ENCODE measurements at places on chromosomes 6 and 20.

- no peak for DNase-seq
Measured at GRCh38 chr6:16600701-16601100, 160.6 kb downstream of the ATXN1 start.

- DNase-seq, result peak; percentile 10
Measured at GRCh38 chr20:58852543-58853271, at the start of gene GNAS. GNAS (plus strand) TSS chr20:58852716.

DNA sequence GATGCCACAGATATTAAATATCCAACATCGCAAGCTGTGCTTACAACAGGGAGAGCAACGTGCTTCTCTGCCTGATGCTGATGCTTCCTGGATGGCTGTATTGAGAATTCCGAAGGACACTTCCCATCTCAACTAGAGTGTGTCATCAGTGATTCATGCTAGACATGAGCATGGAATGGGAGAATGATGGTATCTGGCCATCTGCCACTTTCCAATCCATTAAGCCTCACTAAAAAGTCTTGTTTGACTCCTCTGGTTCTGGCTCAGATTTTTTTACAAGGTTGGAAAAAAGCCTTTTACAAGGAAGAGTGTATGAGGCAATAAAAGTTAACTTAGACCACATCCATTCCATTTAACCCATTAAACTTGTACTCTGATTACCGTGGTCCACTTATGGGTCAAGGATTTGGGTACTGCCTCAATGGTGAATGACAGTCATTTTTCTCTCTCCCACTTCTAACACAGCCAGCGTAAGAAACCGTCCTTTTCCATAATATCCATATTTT is 265.3 kb downstream of the UST start:
- peak; percentile 89 for DNase-seq

GRCh38 chr6:147238164-147238563 is 33.9 kb downstream of the STXBP5 start:
- no peak for DNase-seq

- no peak for DNase-seq
Measured at GRCh38 chr20:38609815-38610214, 8.2 kb downstream of the ARHGAP40 start.

- DNase-seq, result no peak
Measured at GRCh38 chr6:101824551-101825345, 431.2 kb downstream of the GRIK2 start.

GRCh38 chr6:44067173-44068139 is 59.8 kb downstream of the MRPL14 start:
- no peak for DNase-seq

DNA sequence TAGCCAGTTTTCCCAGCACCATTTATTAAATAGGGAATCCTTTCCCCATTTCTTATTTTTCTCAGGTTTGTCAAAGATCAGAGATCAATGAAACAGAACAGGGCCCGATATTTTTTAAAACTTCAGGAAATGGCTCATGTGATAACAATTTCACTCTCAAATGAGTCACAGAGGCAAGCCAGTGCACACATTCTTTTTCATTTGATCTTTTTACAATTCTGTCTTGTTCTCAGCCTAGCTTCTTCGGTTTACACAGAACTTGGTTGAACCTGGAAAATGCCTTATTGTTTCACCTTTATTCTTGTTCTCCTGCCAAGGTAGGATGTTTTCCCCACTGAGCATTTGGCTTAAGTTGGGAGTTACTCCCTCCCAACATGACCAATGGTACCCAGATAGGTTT is 258.9 kb downstream of the COL12A1 start:
- peak; percentile 11 for DNase-seq

- no peak for DNase-seq
Measured at GRCh38 chr6:145480024-145480423, 255.3 kb downstream of the EPM2A start.

- DNase-seq, result no peak
Measured at GRCh38 chr20:35436177-35436573, 1.9 kb downstream of the GDF5 start.

DNA sequence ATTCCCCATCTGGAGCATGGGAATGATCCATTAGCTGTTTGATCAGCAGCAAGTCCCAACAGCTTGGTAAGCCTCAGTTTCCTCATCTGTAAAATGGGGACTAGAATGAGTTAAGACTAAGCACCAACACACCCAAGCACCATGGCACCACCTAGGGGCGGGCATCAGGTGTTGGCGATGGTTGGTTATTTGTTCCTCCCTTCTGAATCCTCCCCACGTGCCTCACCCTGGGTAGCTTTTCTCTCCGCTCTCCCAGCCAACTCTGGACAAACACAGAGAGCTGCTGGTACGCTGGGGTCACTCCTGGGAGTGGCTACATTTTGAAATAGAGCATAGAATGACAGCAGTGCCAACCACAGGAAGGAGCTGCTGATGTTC is 13.3 kb upstream of the ITPR3 start:
- DNase-seq, result no peak

DNA sequence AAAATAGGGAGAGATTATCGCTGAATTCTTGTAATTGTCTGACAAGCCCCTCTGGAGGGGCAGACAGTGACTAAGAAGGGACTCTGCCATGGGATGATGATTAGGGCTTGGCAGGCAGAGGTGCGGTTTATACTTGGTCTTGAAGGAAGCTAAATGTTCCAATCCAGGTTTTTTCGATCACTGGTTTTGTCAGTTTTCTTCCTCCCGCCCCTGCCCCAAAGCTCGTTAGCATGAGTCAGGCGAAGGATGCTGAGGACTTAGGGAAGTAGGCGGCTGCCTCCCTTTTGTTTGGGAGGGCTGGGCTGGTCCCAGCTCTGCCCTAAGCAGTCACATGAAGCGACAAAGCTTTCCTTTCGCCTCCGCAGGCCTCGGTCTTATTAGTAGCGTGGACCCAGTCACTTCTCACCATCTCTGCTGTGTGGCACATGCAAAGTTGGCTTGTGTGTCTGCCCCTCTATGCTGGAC is 314.2 kb downstream of the CDC5L start:
- no peak for DNase-seq

- DNase-seq, result no peak
Measured at GRCh38 chr6:24766680-24767462, 7.9 kb upstream of the GMNN start.

DNA sequence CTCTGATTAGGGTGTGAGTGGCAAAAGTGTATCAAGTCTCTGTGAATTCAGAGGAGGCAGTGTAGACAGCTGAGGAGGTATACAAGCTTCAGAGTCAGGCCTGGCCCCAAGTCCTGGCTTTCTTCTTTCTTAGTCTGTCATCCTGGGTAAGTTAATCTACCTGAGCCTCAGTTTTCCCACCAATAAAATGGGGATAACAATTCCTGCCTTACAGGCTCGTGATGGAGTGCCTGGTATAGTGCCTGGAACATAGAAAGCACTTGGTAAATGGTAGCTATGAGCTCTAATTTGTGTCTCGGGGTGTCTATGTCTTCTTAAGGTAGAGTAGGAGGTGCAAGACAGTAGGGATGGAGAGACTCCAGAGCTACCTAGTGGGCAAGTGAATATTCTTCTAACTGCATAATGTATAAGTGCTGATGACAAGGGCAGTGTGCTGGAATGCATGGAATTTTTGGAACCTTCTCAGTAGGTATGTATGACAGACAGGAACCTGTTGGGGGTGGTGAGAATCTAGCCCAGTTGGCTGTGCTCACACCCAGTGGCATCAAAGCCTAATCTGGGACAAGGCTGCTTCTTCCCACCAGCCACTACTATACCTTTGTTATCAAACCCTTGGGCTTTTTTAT is 4.0 kb upstream of the SCUBE3 start:
- no peak for DNase-seq

DNA sequence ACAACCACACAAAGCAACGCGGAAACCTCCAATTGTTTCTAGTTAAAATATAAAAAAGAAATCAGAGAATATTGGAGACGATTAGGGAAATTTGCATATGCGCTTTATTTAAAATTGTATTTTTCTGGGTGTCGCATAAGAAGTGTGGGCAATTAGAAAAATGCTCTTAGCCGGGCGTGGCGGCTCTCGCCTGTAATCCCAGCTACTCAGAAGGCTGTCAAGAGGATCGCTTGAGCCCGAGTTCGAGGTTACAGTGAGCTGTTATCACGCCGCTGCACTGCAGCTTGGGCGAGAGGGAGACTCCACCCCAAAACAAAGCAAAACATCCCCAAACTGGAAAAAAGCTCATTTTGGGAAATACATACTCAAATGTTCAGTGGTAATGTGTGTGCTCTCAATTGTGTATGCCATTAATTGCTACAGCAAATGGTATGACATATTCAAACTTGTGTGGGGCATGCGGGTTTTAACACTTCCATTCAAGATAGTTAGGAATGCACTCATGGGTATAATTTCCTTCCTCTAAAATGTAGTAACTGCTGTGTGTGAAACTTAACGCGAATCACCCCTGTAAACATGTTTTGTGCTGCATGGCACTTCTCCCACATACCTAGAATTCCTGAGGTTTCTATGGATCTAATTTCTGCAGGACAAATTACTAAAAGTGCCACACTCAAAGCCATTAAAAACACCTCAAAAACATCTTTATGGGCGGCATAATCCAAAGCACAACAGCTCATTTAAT is 54.7 kb upstream of the HFE start:
- no peak for DNase-seq

DNA sequence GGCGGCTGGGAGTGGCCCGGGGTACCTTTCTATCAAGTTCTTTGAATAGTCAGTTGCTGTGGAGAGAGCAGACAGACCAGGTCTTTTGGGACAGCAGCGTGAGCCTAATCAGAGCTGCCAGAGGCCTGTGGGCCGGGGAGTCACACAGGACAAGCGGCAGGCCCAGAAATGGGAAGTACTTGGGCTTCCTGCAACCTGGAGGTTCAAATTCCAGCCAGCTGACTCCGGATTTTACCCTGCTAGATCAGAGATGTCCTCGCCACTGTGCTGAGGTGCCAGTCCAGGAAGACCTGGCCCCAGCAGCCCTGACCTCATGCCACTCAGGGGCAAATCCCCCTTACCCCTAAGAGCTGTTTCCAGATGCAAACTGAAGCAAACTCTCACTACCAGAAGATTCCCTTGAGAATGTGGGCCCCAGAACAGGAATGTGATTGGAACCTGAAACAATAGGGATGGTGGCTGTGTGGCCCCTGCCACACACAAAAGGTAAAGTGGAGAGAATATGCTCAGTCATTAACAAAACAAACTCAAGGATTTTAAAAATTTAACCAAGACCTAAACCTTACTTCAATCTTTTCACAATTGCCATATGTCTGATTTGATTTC is 9.7 kb downstream of the BEND3 start:
- DNase-seq, result no peak

DNA sequence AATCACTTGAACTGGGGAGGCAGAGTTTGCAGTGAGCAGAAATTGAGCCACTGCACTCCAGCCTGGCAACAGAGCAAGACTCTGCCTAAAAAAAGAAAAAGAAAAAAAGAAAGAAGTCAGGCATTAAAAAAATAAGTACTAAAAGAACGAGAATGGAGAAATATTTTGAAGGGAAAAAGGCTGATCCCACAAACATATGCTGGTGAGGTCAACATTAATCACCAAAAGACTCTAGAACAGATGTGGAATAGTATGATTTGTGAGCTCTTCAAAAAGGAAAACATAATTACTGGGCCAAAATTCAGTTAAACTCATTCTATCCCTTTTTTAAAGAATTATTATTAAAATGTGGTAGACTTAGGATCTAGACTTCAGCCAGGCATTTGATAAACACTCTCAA is 61.2 kb upstream of the NRSN1 start:
- no peak for DNase-seq

- no peak for DNase-seq
Measured at GRCh38 chr6:20069021-20069522, 143.2 kb downstream of the MBOAT1 start.

- DNase-seq, result no peak
Measured at GRCh38 chr20:3661814-3662665, 1.2 kb downstream of the GFRA4 start.

DNA sequence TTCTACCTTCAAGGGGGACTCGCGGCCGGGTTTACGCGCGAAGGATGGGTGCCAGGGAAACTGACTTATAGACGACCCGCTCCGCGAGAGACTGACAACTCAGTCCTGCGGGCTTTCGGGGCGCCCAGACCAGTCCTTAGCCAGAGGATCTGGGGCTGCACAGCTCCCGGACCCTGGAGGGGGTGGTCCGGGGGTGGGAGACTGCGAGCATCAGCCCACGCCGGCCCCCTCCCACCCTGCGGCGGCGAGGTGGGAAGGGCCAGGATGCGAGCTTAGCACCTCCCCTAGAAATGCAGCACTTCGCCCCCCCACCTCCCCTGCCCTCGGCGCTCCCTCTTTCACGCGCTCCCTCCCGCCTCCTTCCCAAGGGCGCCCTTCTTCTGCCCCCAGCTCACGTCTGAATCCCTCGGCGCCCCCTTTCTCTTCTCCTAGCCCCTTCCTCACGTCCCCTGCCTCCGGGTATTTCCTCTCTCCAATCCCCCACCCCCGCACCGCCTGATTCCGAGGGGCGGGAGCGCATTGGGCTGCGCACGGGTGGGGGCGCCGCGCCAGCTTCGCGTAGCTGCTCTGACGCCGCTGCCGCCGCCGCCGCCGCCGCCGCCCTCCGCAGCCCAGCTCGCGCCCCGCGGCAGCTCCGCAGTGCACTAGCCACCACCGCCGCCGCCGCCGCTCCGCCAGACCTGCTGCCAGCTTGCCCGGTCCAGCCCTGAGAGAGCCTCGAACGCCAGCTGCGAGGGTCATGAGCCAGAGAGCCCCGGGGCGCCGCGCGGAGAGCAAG is at the start of gene SLC32A1:
Gene SLC32A1 (plus strand): TSS at position 639 of the 778 bp plus-strand sequence. CDS start 239 bp downstream, outside the sequence.
- DNase-seq, result no peak

GRCh38 chr20:40499391-40499790 is 189.6 kb downstream of the MAFB start:
- DNase-seq, result no peak

DNA sequence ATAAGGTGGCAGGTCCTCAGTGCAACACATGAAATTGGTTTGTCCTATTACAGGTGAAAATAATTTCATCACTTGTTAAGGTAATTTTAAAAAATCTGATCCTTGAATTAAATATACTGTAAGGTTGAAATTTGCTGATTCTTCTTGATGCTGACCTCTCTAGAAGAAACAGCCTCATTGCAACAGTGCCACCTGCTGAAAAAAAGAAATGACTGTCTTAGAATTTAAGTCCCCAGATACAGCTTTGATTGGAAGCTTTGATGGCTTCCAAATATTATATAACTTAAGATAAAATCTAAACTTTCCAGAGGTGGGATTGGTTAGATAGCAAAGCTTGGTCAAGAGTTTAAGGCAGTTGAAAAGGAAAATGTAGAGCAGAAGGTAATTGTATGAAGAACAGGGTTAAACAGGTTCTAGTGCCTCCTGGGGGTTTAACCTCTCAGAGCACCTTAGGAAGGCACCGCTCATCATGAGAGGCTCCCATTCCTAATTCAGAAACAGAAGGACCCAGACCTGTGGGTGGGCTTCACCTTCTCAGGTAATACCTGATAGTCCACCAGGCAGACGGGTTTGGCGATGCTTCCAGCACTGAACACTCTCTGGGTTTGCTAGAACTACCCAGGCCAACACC is 401.0 kb downstream of the PAX1 start:
- DNase-seq, result no peak

DNA sequence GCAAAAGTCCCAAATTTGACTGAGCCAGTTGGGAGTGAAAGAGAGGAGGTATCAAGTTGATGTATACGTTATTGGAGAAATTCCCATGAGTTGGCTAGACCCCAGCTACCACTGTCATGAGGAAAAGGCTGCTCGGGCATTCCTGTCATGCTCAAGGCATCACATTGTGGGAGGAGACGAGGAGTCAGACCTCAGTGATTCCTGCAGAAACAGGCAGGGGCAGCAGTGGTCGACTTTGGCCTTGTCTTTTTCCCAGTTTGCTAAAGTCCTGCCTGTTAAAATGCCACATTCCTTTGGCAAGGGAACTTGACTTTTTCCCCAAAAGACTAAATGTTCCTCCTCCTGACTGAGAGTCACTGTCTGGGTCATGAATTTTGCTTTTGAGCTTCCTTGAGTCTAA is 295.5 kb upstream of the HS3ST5 start:
- DNase-seq, result no peak

Data from amniotic stem cell (primary cell).